ENCODE measurements at places on chromosomes 5 and 9. TPM values are rescaled to one million over a fixed set of nuclear protein-coding genes. Genes with fewer than 3 reads are reported as not detected.

GRCh38 chr5:12614608-12615007 lies 710.4 kb upstream of the CTNND2 start:
- H3K4me3 ChIP-seq, result no peak overlapping the region
- no peak for DNase-seq
- no peaks in the 10 kb centered on the region for H3K36me3 ChIP-seq
- H3K27me3 ChIP-seq, result no peaks in the 10 kb centered on the region
- H3K4me1 ChIP-seq, result no peaks in the 10 kb centered on the region

Gene AGXT2
- not detected for total RNA-seq

Gene NFIB
- 99.9 TPM for total RNA-seq

DNA sequence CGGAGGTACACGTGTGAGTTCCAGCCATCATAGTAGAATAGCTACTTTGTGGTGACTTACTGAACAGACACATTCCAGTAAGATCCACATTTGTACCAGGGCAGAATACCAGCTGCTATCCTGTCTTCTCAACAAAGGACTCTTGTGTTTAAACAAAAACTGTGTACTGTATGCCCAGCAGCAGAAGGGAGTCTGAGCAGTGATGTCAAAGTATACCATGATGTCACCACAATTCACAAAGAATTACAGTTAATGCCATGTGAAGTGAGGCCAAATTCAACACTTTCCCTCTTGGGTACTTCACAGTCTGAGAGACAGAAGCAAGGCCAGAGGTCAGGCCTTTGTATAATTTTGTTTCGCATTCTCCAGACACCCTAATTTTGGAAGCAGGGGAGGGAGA lies 137.0 kb downstream of the ADAMTSL1 start:
- no peaks in the 10 kb centered on the region for H3K36me3 ChIP-seq
- no peak overlapping the region for H3K4me3 ChIP-seq
- DNase-seq, result no peak
- H3K27me3 ChIP-seq, result no peaks in the 10 kb centered on the region

GRCh38 chr9:99073985-99074901 lies 30.7 kb upstream of the TGFBR1 start:
- no peak overlapping the region for H3K4me3 ChIP-seq
- no peak for DNase-seq
- no peaks in the 10 kb centered on the region for H3K36me3 ChIP-seq
- no peak overlapping the region for H3K27ac ChIP-seq
- H3K4me1 ChIP-seq, result peaks cover 3% of the 10 kb centered on the region
- no peaks in the 10 kb centered on the region for H3K27me3 ChIP-seq

GRCh38 chr5:132662004-132662401 lies 4.0 kb downstream of the IL13 start:
- no peak for DNase-seq
- H3K27ac ChIP-seq, result no peak overlapping the region
- no peak overlapping the region for H3K4me3 ChIP-seq
- no peaks in the 10 kb centered on the region for H3K4me1 ChIP-seq
- no peaks in the 10 kb centered on the region for H3K36me3 ChIP-seq

DNA sequence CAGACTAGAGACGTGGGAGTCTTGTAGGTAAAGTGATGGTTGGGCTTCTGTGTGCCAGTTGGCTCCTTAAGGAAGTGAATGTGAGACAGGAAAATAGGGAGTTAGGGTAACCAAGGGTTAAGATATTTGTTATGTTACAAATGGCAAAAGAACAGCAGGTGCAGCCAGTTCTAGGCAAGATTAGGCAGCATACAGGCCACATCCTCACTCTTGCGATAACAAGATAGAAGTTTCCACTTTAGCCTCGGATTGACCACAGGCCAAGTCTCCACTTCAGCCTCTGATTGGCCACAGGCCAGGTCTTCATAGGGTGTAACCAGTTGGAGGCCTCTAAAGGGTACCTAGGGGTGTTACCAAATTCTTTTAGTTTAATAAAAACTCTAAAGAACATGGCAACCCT lies 54.6 kb upstream of the ABCA1 start:
- no peak overlapping the region for H3K27ac ChIP-seq
- H3K27me3 ChIP-seq, result no peaks in the 10 kb centered on the region
- no peak overlapping the region for H3K4me3 ChIP-seq
- H3K36me3 ChIP-seq, result no peaks in the 10 kb centered on the region
- no peaks in the 10 kb centered on the region for H3K4me1 ChIP-seq
- no peak for DNase-seq

GRCh38 chr9:83020864-83021263 lies 42.1 kb downstream of the RASEF start:
- H3K4me3 ChIP-seq, result no peak overlapping the region
- no peaks in the 10 kb centered on the region for H3K4me1 ChIP-seq
- no peaks in the 10 kb centered on the region for H3K27me3 ChIP-seq
- DNase-seq, result no peak

Gene DAB2
- 33.6 TPM for total RNA-seq

GRCh38 chr5:64190562-64191306 lies 25.1 kb downstream of the RNF180 start:
- H3K36me3 ChIP-seq, result no peaks in the 10 kb centered on the region
- H3K27me3 ChIP-seq, result no peaks in the 10 kb centered on the region
- peaks cover 17% of the 10 kb centered on the region for H3K4me1 ChIP-seq
- DNase-seq, result no peak
- H3K4me3 ChIP-seq, result no peak overlapping the region
- no peak overlapping the region for H3K27ac ChIP-seq

Gene SLC34A3
- total RNA-seq, result not detected
